ENCODE measurements at places on chromosomes 2 and 18. TPM values are rescaled to one million over a fixed set of nuclear protein-coding genes. Genes with fewer than 3 reads are reported as not detected.

The OTOF gene
- total RNA-seq, result 0.14 TPM

The BOK gene
- 5.6 TPM for total RNA-seq

The ABCB11 gene
- total RNA-seq, result not detected

The PARD6G gene
- total RNA-seq, result 2.6 TPM

The HOXD13 gene
- not detected for total RNA-seq

The TRIM43 gene
- total RNA-seq, result not detected

The L3MBTL4 gene
- 1.2 TPM for total RNA-seq

The SPEG gene
- 150 TPM for total RNA-seq

The NLRC4 gene
- 1.7 TPM for total RNA-seq

The CRIM1 gene
- 89.3 TPM for total RNA-seq

The FANCL gene
- 8.3 TPM for total RNA-seq

The CFC1 gene
- not detected for total RNA-seq

The DAPL1 gene
- total RNA-seq, result not detected

The SERPINE2 gene
- 12.0 TPM for total RNA-seq

The RAX gene
- total RNA-seq, result not detected

The PSTPIP2 gene
- total RNA-seq, result 1.7 TPM

All from heart left ventricle (tissue), 16 donors.